ENCODE measurements at places on chromosomes 5 and 9.

- no peak for DNase-seq
Observed at GRCh38 chr9:22169727-22170503, 160.8 kb upstream of the CDKN2B start.

- DNase-seq: no peak
Observed at GRCh38 chr5:76704131-76704663, 11.7 kb upstream of the F2R start.

GRCh38 chr5:145818604-145819003, 16.5 kb downstream of the PRELID2 start:
- no peak for DNase-seq

DNA sequence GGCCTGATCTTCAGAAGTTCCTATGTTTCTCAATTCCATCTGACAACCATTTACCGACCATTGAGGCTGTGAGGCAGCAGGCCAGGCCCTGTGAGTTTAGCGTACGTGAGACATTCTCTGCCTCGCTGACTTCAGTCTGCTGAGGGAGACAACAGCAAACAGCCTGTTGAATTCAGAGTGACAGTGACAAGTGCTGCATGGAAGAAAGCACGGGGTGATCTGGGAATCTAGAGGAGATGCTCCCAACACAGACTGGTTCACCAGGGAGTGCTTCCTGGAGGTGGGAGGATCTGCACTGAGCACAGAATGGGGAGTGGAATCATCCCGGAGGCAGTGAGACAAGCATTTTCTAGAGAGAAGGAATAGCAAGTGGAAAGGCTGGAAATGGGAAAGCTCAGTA, 10.0 kb upstream of the DDX41 start:
- no peak for DNase-seq

DNA sequence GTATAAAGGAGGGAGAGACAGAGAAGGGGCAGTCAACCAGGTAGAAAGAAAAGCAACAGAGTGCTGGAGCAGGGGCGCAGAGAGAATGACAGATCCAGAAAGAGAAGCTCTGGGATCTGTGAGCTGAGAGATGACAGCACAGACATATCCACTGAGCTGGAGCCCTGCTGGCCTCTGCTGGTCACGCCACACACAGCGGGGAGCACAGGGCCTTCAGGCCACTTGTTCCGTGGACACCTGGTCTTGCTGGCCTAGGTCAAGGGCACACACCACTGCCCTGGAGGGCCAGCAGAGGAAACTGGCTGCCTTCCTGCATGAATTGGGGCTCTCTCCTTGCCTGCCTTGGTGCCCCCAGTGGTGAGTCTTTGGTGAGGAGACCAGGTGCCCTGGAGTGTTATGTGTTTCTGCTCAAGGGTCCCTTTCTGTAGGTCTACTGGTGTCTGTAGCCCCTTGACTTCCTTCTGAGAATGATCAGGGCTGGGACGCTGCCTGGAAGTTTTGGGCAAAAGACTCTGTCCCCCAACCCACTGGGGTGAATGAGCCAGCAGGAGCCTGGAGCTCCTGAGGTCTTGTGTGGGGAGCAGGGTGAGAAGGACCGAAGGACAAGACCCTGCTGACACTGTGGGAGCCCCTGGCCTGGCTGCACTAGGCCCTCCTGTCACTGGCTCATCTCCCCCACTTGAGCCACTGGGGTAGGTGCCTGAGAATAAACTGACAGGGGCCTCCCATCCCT, 59.2 kb upstream of the ADAMTS2 start:
- no peak for DNase-seq

DNA sequence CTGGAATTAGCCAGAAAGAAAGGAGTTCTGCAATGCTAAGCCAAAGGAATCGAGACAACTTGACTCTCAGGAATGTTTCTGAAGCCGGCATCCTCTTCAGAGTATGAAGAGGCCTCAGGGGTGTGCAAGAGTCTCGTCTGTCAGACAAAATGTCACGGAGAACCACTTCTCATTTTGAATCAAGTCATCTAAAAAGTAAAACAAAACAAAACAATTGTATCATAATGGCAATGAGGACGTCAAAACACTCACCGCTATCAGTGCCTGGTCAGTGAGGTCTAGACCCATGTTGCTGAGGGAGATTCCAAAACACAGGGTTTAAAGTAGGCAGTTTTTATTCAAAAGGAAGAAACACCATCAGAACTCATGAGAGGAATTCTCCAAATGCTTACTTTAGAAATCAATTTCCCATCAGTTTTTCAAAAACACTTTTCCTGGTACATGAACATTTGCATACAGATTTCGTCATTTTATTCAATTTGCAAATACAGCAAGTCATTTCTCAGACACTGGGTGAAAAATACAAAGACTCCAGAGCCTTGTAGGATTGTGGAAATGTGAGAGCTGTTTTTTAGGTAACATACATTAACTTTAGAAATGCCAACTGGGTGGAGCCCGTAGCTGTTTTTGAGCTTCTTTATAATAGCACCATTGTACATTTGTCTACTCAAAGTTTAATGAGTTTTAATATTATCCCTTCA, 89.5 kb upstream of the MAP3K1 start:
- no peak for DNase-seq

GRCh38 chr9:100125910-100126309, 26.9 kb downstream of the INVS start:
- no peak for DNase-seq

GRCh38 chr5:34728236-34728635, 72.1 kb downstream of the RAI14 start:
- DNase-seq: no peak

DNA sequence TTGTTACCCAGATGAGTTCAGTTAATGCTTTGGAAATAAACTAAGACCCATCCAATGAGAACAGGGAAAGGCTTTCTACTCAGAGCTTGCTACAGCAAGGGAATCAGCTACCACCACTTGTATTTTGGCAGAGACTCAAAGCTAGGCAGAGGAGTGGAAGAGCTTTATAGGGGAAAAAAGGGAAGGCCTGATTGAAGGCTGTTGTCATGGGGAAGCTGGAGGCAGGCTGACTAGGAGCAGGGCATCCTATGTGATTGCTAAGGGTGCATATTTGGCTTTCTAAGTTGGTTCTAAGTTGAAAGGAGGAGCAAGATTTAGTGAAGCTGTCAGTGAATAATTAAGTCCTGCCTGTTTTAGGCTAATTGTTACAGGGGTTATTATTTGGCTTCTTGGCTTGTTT, 115.5 kb downstream of the PTTG1 start:
- DNase-seq: no peak

DNA sequence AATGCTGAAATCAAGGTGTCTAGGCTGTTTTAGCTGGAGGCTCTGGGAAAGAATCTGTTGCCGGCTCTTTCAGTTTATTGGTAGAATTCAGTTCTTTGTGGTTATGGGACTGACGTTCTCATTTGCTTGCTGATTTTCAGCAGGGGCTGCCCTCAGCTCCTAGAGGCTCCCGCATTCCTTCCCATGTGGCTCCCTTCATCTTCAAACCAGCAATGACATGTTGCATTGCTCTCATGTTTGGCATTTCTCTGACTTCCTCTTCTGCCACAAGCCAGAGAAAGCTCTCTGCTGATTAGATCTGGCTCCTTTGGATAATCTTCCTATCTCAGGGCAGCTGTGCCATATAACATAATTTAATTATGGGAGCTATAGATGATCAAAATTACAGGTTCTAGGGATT, 360.3 kb downstream of the LRRC70 start:
- no peak for DNase-seq

GRCh38 chr5:82244854-82245635, 33.1 kb downstream of the RPS23 start:
- DNase-seq: no peak

DNA sequence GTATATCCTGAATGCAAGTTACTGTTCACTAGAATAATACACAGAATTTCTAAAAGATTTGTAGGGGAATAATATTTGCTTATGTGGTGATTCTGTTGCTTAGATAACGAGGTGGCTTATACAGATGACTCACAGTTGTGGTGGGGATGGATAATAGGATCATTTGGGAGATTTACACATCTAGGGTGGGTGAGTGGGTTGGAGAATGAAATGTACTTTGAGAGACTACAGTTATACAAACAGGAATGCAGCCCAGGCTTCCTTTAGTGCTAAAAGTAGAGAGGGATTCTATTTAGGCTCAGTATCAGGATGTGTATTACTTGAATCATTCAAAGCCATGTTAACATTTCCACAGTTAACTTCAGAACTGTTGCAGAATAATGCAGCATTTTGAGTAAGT, 1.8 kb downstream of the CTXN3 start:
- DNase-seq: peak; percentile 23

DNA sequence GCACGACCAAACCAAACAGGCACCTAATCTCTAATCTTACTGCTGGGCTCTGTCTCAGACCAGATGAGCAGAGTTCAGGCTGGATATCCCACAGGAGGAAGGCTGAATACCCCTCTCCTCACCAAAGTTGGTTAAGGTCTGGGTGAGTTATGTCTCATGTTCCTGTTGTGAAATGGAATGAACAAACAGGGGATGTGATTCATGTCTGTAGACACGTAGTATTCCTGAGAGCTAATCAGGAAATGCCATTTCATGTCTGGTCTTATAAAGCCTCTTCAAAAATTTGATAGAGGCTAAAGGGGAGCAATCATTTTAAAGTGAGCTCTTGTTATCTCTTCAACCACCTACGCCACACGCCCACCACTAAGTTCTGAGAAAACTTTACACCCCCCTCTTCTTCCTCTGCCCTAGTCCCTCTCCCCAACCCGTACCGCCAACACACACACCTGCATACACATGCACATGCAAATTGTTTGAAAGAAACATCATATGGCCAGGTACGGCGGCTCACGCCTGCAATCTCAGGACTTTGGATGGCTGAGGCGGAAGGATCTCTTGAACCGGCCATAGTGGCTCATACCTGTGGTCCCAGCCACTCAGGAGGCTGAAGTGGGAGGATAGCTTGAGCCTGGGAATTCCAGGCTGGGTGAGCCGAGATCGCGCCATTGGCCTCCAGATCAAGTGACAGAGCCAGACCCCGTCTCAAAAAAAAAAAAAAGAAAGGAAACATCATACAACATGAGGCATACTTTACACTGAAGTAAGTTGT, 69.8 kb upstream of the RAI14 start:
- no peak for DNase-seq

DNA sequence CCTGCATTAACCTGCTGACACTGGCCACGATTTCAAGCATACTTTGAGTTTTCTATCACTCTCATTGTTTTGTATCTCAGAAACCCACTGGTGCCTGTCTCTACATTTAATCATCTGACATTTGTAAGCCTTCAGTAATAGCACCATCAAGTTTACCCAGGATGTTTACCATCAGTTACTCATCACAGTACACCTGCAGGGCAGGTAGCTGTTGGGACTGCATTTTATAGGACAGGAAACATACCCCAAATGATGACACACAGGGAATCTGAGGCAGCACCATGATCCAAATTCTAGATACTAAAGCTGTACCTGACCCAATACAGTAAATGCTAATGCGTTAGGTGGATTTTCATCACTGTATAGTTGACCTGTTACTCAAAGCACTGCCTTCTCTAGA, 114.2 kb downstream of the FEM1C start:
- DNase-seq: no peak

DNA sequence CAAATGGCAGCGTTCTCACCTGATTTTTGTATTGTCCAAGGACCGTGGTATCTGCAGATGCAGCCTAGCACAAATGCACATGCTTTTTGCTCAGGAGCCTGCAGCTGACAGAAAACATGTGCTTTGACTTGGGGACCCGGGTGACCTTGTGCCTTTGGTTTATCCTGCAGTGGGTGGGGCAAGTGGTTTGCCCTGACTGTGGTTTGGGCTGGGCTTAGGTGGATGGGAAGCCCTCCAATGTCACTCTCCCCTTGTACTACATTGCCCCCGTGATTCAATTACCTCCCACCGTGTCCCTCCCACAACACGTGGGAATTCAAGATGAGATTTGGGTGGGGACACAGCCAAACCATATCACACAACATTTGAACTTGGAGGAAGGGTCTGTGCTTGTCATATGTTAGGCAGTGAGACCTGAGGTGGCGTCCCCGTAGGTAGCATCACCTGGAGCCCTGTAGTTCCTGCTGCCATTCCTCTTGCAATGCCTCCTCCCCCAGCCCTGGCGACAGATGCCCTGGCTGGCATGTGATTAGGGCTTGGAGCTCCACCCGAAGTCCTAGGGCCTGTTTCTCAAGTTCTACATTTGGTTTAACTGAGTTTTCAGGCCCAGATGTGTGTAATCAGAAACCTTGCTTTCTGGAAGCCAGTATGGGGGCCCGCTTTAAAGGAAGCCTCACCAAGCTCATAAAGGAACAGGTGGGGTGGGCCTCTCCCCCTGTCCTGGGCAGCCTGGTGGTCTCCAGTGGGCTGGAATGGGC, 2.1 kb downstream of the ANKRD33B start:
- DNase-seq: no peak

DNA sequence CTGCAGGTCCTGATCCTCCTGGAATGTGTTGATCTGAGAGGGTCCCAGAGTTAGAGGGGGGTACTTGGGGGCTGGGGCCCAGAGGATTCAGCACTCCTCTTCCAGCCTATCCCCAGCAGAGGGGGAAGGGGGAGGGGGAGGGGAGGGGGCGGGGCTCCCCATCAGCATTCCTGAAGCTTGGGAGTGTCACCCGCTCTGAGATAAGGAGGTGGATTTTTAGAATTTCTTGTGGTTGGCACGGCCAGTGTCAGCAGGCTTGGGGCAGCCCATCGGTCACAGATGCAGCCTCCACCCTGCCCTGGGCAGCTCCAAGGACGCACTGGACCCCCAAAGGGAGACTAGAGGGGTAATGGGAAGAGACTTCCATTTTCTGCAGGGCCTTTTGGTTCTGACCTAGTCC, 5.3 kb downstream of the FGF18 start:
- no peak for DNase-seq

GRCh38 chr9:107707428-107707837, 217.9 kb upstream of the KLF4 start:
- DNase-seq: no peak

GRCh38 chr9:114513055-114513958, 8.0 kb upstream of the WHRN start:
- no peak for DNase-seq

- DNase-seq: no peak
Observed at GRCh38 chr5:3994628-3995027, 399.0 kb downstream of the IRX1 start.

DNA sequence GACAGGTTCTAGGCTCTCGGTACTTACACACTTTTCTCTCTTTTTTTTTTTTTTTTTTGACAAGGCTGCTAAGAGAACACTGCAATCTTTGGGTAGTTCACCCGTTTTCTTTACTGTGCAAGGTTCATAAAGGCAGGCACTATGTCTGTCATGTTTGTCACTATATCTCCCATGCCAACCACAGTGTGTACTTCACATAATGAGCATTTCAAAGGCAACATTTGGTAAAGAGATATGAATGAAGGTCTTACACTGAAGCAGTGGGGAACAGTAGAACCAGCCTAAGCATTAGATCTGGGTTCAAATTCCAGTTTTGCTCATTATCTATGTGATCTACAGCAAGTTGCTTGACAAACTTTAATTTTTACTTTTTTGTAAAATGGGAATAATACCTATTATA, 1.5 kb upstream of the HMGCR start:
- DNase-seq: no peak

- no peak for DNase-seq
Observed at GRCh38 chr9:131965103-131965502, 114.6 kb downstream of the MED27 start.

DNA sequence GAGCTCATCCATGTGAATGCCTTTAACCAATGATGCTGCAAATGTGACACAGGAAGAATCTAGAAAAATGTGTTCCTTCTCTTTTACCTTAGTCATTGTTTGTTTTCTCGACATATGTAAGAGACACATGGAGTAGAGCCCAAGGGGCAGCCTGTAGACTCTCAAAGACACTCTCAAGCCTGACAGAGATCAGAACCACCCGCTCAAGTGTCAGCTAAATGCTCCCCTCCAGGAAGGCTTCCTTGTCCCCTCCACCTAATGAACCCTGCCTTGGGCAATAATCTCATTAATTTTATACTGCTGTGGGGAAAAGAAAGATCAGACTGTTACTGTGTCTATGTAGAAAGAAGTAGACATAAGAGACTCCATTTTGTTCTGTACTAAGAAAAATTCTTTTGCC, 157.4 kb downstream of the MUSK start:
- no peak for DNase-seq
